Hematopoietic multipotent progenitor cell treated with erythropoietin and hydrocortisone succinate and interleukin-3 and kit ligand, for 8 days (in vitro differentiated cells): ENCODE measurements at places on chromosomes 11 and 22.

- DNase-seq: no peak
Observed at GRCh38 chr22:33054001-33054675, 4.0 kb downstream of the SYN3 start.

GRCh38 chr11:27187848-27188621 is 147.4 kb downstream of the BBOX1 start:
- peak; percentile 55 for DNase-seq

- no peak for DNase-seq
Observed at GRCh38 chr11:115806056-115806455, 301.8 kb upstream of the CADM1 start.

- no peak for DNase-seq
Observed at GRCh38 chr11:86741839-86742805, 58.2 kb upstream of the PRSS23 start.
